ENCODE measurements at places on chromosomes 2 and 18.

- DNase-seq, result no peak
These were observed 25.2 kb downstream of the MYCN start for GRCh38 chr2:15965564-15966019.

DNA sequence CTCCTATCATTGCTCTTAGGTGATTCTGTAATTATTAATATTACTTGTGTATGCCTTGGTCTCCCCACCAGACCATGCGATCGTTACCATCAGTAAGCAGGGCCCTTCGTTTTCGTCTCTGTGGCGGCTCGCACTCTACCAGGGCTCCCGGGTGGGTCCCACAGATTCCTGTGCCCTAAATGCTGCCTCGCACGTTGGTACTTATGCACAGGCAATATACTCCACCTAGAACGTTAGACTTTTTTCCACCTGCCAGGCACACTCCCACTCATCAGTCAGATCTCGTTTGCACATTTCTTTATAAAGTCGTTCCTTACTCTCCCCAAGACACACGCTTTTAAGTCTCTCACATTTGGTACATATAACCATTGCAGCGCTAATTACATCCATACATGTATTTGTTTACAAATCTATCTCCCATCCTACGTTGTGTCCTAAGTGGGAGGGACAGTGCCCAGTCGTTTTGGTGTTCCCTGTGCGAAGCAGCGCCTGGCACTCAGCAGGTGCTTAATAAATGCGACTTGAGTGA lies 901 bp downstream of the FEZ2 start:
- no peak for DNase-seq

- peak; percentile 25 for DNase-seq
These were observed 12.7 kb downstream of the RMC1 start for GRCh38 chr18:23515911-23516546.

GRCh38 chr18:77304268-77304667 lies 54.6 kb downstream of the GALR1 start:
- no peak for DNase-seq
